ENCODE measurements at places on chromosomes 5 and 9. TPM values are rescaled to one million over a fixed set of nuclear protein-coding genes. Genes with fewer than 3 reads are reported as not detected.

Gene PRLR
- 0.86 TPM for total RNA-seq

Gene FOXD4L4
- total RNA-seq: 0.28 TPM

Gene PLPP7
- total RNA-seq: 9.8 TPM

Gene CBY3
- total RNA-seq: not detected

Gene FOXE1
- total RNA-seq: not detected

Gene ZBTB34
- total RNA-seq: 9.6 TPM

Gene PCDHA9
- 0.14 TPM for total RNA-seq

Gene PKD2L2
- total RNA-seq: not detected

Gene CCL19
- total RNA-seq: 15.2 TPM

Gene ACOT12
- total RNA-seq: not detected

Gene ZNF79
- 8.0 TPM for total RNA-seq

Gene CTXN3
- not detected for total RNA-seq

Gene PCDHGB1
- 2.6 TPM for total RNA-seq

Gene DCAF12
- total RNA-seq: 20.5 TPM

Gene STING1
- 101 TPM for total RNA-seq

Gene KIAA1958
- 4.5 TPM for total RNA-seq

Gene SLC6A18
- not detected for total RNA-seq

Gene EGFLAM
- total RNA-seq: 6.4 TPM

Gene PCDHGA2
- 3.7 TPM for total RNA-seq

Gene CAMSAP1
- 24.1 TPM for total RNA-seq

Gene DDX4
- total RNA-seq: not detected

Gene CCNB1
- 2.4 TPM for total RNA-seq

Gene KLF9
- total RNA-seq: 104 TPM

Gene PCSK5
- 84.2 TPM for total RNA-seq

Gene ADAMTSL1
- 9.9 TPM for total RNA-seq

Gene NRARP
- total RNA-seq: 9.0 TPM

Gene SLC34A3
- not detected for total RNA-seq

Gene RANBP3L
- total RNA-seq: 2.2 TPM

Gene PCDHA1
- total RNA-seq: not detected

Gene UCK1
- 16.8 TPM for total RNA-seq

Gene SPAAR
- 4.0 TPM for total RNA-seq

Gene EDIL3
- total RNA-seq: 143 TPM

Gene LCP2
- total RNA-seq: 25.0 TPM

Gene TYRP1
- 0.28 TPM for total RNA-seq

Gene GDA
- not detected for total RNA-seq

Gene PCDHA12
- not detected for total RNA-seq

Gene FCN2
- not detected for total RNA-seq

Gene GZMA
- total RNA-seq: 1.7 TPM

Gene CYSRT1
- not detected for total RNA-seq

Gene MPDZ
- total RNA-seq: 63.3 TPM

Gene SLC34A1
- total RNA-seq: not detected

Gene SEMA6A
- total RNA-seq: 18.6 TPM

Gene PCDHB16
- total RNA-seq: 5.0 TPM

Gene C5orf15
- 24.0 TPM for total RNA-seq

Gene PCDHB9
- total RNA-seq: 5.3 TPM

Gene ZNF883
- 2.1 TPM for total RNA-seq

Gene TOR1B
- 17.5 TPM for total RNA-seq

Gene FBP2
- not detected for total RNA-seq
